Activated T-helper 1 cell treated with anti-CD3 and anti-CD28 coated beads, Interleukin-2, amount 50 U/mL, for 16 hours (primary cell): ENCODE measurements at places on chromosomes 1 and 21.

DNA sequence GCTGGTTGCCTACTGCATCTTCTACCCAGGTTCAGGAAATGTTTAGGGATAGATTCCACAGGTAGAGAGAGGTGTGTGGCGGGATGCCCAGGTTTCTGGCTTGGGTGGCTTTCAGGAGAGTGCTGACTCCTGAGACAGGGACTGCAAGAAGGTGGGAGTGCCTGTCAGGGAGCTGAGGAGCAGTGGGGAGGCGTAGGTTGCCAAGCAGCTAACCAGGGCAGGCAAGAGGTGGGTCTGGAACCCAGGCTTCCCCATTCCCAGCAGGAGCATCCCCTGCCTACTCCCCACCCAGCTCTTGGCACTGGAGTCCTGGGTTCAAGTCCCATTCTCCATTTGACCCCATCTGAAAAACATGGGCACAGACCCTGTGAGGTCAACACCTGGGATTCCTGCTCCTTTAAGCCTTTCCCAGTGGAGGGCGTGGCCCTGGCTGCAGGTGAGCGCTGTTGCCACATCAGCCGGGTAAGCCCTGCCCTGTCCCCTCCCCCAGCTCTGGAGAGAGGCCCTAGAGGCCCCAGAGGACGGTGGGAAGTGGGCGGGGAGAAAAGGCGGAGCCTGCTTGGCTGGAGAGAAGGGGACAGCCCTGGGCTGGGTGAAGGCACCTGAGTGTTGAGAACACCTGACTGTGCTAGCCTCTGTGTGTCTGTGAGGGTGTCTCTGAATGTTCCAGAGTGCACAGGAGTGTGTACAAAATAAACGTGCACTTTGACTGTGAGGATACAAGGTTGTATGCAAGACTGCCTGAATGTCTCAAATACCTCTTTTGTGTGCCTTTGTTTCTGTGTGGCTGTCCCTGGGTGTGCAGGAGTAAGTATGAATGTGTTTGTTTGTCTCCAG, 14.0 kb upstream of the SYNC start:
- no peak for DNase-seq

DNA sequence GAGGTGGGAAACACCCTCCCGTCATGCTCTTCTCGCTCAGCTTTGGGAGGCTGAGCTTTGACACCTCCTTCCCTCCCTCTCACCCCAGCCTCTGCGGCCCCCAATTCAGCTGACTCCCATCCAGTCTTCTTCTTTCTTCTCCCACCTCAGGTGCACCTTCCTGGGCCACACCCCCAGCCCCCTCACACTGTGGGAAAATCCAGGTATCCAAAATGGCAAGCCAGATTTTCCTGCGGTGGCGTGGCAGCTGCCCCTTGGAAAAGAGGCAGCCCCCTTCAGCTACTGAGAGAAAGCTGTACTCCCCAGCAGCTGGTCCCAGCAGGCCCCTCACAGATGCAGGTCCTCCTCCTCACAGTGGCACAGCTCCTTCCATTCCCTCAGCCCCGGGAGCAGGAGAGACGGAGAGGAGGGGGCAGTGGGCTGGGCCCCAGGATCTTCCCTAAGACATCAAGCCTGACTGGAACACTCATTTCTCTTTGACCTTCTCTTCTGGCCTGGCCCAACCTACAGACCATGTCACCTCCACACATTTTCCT, 61.6 kb downstream of the OPTC start:
- DNase-seq, result no peak

GRCh38 chr1:31930836-31931592, 7.2 kb downstream of the PTP4A2 start:
- no peak for DNase-seq

DNA sequence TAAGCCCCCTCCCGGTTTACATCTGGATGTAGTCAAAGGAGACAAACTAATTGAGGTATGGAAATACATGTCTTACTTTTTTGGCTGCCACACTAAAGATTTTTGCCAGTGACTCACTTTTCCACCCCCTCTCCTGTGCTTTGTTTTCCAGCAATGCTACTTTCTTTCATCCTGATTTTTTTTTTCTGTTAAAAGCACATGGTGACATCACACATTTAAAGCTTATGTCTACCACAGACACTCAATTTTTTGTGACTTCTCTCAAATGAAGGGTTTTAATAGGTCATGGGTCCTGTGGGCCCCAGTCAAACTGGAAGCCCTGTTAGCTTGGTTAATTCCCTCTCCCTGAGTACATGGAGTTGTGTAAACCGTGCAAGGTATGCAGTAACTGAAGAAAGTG, 2.2 kb downstream of the PPP1R8 start:
- no peak for DNase-seq

GRCh38 chr1:115282807-115283208, 55.2 kb downstream of the NGF start:
- DNase-seq, result no peak

GRCh38 chr1:191279266-191279800, 801.7 kb upstream of the BRINP3 start:
- no peak for DNase-seq

DNA sequence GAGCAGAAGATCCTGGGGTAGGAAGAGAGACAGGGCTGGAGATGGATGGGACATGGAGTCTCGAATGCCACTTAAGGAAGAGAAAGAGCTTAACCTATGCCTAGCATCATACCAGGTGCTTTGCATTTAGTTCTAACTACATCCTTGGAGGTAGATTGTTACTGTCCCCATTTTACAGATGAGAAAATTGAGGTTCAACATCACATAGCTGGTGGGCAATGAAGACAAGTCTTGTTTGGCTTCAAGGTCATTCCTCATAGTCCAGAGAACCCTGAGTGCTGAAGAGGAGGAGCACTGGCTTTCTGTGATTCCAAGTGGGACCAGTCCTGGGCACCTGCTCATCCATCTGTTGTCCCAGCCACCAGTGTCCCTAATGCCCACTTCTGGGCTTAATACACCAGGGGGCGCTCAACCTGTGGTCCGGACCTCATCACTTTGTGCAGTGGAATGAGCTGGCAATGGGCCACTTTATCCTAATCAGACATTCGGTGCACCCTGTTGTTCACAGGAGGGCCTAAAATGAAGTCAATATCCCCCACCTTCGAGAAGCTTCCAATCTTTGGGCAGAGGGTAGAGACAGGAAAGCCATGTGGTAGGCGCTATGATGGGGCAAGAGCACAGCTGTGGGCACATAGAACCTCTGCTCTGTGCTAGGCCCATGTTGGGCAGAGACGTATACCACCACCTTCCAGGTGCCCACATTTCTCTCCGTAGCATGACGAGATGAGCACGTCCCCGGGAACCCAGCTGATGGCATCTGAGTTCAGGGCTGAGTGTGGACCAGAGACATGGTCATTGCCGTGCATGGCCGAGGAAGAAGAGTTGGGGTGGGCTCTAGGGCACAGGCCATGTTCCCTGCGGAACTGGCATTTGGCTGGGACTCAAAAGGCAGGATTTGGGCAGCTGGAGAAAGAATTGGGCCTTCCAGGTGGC, 9.2 kb downstream of the RPS6KA1 start:
- no peak for DNase-seq

- DNase-seq, result no peak
These were observed 300.8 kb downstream of the HHIPL2 start for GRCh38 chr1:222247081-222247480.

GRCh38 chr1:83882906-83883305, 116.0 kb downstream of the TTLL7 start:
- no peak for DNase-seq

GRCh38 chr1:40004857-40005256, 35.7 kb upstream of the CAP1 start:
- no peak for DNase-seq

DNA sequence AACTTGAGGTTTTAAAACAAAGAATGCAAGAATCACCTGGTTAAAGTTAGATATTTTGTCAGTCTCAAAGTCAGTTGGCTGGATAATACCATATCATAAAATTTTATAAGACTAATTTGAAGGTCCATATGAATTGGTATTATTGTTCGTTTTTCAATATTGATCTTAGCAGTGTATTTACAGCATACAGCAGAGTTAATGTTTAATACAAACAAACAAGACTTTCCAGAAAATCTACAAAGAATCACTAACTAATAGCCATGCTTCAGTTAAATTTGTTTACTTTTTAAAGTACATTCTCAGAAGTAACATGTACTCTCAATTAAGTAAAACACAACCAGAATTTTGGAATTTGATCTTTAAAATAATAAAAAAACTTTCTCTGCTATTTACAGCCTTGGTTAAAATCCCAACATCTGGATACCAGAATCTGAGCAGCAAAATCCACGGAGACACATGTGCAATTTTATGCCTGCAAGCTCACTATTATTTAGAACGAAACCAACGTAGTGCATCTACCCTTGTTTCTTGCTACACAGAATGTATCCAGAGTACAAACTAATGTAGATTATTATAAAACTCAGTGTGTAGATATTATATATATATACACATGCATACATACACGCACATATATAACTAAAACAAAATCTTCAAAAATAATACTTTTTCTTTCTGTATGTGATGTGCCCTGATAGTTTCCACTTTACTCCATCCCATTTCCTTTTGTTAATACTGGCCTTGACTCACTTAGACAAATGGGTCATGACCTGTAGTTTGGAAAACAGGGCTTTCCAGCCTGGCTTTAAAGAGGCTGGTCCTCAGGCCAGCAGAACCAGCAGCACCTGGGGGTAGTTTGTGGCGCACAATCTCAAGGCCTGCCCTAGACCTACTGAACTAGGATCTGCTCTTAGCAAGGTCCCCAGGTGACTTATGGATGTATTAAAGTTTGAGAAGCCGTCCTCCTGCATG, 63.6 kb upstream of the ERG start:
- no peak for DNase-seq

DNA sequence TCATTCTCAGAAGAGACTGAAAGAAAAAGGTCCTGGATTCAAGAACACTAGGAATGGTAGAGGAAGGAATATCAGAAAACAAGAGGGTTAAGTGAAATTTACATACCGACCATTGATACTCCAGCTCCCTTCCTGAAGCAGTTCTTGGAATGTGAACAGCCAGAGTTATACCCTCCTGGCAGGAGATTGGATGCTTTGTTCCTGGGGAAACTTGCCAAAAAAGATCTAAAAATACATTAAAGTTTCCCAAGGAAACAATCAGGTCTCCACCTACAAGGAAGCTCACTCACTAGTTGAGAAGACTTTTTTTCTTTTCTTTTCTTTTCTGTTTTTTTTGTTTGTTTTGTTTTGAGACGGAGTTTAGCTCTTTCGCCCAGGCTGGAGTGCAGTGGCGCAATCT, 91.1 kb downstream of the HLX start:
- no peak for DNase-seq

GRCh38 chr1:4083231-4084047, 183.4 kb upstream of the C1orf174 start:
- no peak for DNase-seq
